Stimulated activated CD4-positive, alpha-beta T cell treated with anti-CD3 and anti-CD28 coated beads, Interleukin-1b, Interleukin-23, amount 100 ng/mL, for 24 hours (primary cell): ENCODE measurements at places on chromosomes 6 and 20.

- DNase-seq = no peak
Measured at GRCh38 chr20:5829241-5829809, 79.1 kb downstream of the SHLD1 start.

DNA sequence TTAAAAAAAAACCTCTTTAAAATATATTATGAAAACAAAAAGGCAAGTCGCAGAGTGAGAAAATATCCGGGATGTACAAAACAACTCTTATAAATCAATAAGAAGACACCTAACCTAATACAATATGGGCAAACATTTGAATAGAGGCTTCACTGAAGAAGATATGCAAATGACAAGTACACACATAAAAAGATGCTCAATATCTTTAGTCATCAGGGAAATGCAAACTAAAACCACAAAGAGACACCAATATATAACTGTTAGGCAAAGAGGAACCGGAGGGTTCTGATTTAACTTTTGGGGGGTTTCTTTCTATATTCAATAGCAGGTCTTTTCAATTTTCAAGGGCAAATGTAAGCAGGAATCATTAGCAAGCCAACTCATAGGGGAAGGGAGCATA, 480.7 kb upstream of the SPTLC3 start:
- DNase-seq = no peak

- DNase-seq = no peak
Measured at GRCh38 chr6:36368421-36368820, 19.0 kb downstream of the ETV7 start.

DNA sequence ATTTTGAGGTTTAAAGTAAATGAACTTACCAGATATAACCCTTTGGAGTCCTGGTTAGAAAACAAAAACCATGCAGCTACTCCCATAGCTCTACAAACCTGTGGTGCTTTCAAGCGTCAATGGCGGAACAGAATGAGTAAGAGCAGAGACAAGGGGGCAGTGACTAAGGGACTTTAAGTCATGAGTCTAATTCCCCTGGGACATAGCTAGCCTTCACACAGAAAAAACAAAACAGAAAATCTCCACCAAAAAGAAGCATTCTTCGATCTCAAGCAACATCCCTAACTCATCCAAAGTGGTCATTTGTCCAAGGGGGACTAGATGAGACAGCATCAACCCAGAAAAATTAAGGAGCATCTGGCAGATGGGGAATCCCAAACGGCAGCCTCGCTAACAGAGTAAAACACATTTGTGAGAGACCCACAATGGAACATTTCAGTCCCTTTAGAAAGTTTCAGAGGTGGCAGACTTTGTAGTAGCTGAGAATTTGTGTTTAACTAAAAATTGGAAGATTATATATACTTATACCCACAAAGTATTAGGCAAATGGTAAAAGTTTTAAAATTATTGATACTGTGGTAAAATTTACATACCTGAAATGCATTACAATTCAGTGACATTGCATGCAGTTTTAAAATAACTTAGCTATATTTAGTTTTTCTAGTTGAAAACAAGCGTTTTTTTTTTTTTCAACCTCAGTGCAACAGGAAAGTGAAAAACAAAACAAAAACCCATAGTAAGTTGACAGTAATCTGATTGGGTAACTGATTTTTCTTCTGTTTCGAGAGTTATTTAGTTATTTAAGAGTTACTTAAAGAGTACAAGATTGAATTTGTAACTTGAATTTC, 67.5 kb downstream of the KCNQ5 start:
- no peak for DNase-seq

GRCh38 chr6:118952683-118953082, 17.7 kb upstream of the MCM9 start:
- no peak for DNase-seq

- peak; percentile 71 for DNase-seq
Measured at GRCh38 chr20:3710703-3711483, 1.5 kb downstream of the SIGLEC1 start.

DNA sequence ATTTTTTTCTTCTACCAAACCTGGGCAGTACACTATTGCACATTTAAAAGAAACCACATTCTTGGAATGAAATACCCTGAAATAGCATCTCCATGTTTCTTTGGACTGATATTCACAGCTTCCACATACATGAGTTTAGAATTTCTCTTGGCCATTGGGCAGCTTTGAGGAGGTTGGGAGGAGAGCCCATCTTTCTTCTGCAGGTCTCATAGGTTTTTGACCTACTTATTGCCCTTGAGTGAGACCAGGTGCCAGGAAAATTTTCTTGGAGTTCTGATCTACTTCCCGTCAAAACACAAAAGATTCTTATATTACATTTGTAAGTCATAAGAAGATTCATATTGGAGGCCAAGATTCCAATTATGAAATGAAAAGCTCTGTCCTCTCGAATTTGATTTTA, 212.0 kb downstream of the IBTK start:
- DNase-seq = no peak

DNA sequence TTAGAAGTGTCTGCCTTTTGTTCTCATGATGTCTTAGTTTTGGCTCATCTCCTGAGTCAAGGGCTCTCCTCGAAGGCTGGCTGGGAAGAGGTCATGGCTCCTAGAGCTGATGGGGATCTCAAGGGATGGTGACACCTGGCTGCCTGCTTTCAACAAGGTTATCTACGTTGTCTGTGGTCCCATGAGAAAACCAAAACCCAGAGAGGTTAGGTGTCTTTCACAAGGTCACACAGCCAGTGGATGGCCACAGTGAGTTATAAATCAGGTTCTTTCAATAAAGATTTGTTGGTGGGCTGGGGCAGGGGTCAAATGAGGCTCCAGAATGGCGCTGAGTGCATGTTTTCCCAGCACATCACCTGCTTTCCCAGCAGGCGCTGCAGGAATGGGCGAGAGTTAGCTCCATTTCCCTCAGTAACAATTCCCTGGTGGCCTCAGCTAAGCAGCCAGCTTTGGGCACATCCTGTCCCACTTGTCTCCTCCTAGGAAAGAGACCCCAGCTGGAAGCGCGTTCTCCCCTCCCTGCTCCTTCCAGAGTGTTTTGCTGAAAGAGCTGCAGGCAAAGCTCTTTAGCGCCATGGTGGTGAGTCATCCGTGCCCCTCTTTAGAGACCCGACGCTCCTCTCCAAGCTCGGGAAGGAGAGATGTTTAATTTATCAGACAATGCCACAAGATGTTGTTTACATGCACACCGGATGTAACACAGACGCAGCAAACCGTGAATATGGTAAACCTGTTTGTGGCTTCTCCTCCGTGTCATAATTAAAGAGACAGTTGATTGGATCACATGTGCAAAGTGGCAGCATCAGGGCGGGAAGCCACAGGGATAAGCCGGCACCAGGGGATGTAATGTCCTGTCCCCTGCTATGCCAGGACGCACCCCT, 109.7 kb downstream of the LRFN2 start:
- DNase-seq = no peak

DNA sequence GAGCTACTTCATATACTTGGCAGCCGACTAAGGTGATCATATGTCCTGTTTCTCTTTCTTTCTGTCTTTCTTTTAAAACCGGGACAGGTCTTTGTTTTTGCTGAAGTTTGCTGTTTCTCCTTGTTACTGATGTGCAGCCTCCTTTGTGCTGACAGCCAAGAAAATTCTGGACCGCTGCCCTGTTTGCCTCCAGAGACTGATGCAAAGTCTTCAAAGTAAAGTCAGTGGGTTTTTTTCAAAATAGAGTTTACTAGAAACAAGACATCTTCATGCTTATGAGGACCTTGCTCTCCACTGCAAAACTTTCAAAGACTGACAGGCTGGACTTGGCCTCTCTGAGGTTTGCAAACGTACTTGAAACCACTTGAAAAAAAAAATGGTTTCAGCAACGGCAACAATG, 510.5 kb upstream of the MAP3K7 start:
- no peak for DNase-seq

GRCh38 chr6:2141644-2142290, 103.6 kb downstream of the GMDS start:
- DNase-seq = no peak

GRCh38 chr6:150470131-150470530, 101.3 kb downstream of the IYD start:
- DNase-seq = no peak

DNA sequence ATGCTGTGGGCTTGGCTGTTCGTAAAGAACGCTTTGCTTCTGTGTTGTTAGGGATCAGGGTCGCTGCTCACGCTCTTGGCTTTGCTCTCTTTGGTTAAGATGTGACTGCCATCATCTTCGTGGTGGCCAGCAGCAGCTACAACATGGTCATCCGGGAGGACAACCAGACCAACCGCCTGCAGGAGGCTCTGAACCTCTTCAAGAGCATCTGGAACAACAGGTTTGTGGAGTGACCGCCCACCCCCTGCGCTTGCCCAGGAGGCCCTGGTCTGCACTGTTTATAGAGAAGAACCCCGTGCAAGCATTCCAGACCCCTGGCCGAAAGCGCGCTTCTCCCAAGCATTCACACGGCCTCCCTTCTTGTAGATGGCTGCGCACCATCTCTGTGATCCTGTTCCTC, 57.1 kb downstream of the GNAS start:
- DNase-seq = no peak

DNA sequence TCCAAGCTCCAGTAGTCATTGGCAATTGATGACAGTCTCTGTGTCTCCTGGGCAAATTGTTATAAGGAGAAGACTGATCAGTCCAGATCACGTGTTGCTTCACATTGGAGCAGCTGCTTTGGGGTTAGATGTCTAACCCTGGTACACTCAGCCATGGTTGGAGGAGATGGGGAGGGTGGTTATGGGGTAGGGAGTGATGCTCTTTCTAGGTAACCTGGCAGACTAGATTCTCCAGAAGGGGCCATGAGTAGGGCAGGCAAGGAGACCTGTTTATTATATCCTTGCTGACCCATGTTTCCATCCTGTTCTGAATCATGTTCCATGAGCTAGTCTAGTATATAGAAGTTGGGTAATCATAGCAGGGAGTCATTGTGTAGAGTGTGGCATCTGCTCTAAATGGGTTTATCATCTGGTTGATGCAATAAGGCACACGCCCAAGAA, 50.8 kb upstream of the BACH2 start:
- no peak for DNase-seq

- DNase-seq = no peak
Measured at GRCh38 chr20:10316582-10316981, 98.0 kb downstream of the SNAP25 start.

- DNase-seq = no peak
Measured at GRCh38 chr6:3232017-3232945, 4.8 kb upstream of the TUBB2B start.

- DNase-seq = no peak
Measured at GRCh38 chr6:56146086-56146485, 101.3 kb downstream of the COL21A1 start.

- DNase-seq = no peak
Measured at GRCh38 chr6:134267917-134268361, 50.0 kb downstream of the SGK1 start.

GRCh38 chr20:9478771-9479170, 35.6 kb upstream of the LAMP5 start:
- DNase-seq = no peak

DNA sequence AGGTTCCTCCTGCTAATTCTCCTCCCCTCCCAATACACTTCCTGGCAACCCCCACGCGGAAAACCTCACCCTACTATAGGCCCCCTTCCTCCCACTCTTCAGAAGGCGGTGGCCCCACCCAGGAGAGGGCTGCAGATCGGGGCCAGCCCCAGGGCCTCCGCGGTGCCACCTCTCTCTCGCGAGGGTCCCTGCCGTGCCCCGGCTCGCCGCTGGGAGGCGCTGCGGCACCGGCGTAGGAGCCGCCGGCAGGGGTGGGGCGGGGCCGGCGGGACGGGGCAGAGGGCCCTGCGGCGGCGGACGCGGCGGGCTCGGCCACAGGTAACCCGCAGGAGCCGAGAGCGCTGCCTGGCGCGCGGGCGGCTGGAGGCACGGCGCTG, at the start of gene ANKRD6:
Gene ANKRD6, plus strand, starts transcription at position 278 of the 377 bp plus-strand sequence. CDS start 133,825 bp downstream, outside the sequence.
- DNase-seq = peak; percentile 74

DNA sequence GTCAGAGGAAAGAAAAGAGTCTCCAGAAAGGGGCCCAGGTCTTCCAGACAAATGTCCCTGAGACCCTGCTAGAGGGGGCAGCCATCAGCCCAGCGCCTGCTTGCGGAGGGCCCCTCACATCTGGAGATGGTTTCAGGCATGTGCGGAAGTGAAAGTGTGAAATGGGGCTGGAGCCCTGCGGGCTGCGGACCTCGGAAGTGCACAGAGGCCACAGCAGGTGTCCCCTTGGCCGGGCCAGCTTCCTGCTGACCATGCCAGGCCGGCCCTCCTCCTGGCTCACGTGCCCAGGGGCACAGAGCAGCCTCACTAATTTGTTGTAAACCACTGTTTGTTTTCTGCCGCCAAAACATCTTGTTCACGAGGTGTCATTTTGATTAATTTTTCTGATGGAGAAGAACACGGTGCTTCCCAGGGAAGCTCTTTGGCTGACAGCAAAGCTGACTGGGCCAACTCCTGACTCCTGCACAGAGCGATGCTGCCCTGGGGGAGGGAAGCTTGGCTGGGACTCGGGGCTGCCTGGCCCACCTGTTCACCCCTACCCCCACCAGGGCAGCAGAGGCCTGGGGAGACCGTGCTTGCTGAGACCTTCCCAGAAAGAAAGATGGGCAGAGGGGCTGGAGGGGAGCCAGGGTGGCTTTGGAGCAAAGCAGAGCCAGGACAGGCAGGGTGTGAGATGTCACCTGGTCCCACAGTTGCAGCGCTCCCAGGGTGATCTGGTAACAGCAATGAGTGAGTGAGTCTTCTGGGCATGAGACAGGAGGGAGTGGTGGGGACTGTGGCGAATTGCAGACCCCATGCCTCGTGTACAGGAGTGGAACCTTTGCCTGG, 54.2 kb downstream of the BCAS4 start:
- DNase-seq = no peak
